ENCODE measurements at places on chromosomes 6 and 20.
A peak's percentile ranks its signal among the peaks of the same experiment; 100 is the strongest.

GRCh38 chr20:6689339-6689973 lies 78.0 kb upstream of the BMP2 start:
- no peak for DNase-seq

- peak; percentile 88 for DNase-seq
These were observed 213.0 kb upstream of the SUPT3H start for GRCh38 chr6:45590696-45591184.

DNA sequence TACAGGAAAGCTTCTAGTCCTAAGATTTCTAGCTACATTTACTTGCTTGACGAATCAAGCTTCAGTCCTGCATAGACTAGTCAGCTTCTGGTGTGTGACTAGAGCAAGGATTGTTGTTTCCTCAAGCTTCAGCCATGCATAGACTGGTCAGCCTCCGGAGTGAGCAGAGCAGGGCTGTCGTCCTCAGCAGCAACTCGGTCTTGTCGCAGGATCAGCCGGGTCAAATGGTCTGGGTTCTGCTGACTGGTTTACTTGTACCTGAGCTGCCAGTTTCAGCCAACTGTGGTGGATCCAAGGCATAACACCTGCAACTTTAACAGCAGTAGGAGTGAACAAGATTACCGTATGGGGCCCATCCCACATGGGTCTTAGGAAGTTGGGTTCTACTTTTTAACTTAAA lies 10.8 kb upstream of the GMPR start:
- no peak for DNase-seq

GRCh38 chr20:62209850-62210495 lies 10.1 kb downstream of the HRH3 start:
- no peak for DNase-seq

DNA sequence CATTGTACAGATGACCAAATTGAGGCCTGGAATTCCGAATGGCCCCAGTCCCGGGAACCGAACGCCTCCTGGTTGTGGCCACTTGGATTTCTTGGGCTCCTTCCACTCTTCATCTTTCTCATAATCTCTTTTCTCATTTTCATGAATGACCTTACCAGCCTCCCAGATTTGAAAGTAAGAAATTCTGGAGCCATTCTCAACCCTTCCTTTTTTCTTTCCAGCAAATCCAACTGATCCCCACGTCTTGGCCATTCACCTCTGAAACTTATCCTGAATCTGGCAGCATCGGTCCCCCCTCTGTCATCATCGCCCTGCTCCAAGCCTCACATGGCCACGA lies 5.9 kb upstream of the SLC12A5 start:
- no peak for DNase-seq

GRCh38 chr20:37439223-37439933 lies 81.7 kb upstream of the NNAT start:
- DNase-seq: no peak

GRCh38 chr20:22815206-22815551 lies 219.9 kb upstream of the SSTR4 start:
- no peak for DNase-seq

DNA sequence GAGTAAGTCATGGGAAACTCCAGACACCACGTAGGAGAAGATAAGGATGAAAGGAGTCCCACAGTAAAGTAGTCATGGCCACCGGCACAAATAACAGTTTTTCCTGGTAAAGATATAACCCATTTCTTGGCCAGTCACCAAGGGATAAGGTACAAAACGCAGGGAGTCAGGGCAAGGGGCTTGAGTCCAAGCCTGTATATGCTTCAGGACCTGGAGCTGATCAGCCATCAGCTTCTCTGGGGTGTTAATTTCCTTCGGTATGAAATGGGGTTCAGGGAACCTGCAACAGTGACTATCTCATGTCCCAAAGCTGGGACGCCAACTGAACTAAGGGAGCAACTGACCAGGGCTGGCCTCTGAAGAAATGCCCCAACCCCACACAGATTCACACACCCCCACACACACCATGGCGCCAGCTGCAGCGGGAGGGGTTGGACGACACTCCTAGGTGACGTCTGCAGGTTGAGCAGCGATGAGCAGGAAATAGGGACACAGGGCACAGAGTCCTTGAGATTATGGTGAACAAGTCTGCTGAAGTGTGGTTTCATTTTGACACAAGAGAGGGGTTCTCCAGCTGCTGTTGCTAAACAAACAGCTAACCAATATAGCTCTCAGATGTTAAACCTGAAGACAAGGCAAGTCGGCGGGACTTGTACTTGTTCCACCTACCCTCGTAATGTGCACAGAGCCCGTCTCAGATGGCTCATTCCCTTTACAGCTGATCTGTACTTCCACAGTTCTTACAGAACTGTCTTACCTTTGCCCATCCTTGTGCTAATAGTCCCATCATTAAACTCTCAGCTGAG lies 7.4 kb upstream of the ADTRP start:
- DNase-seq: no peak

- peak; percentile 51 for DNase-seq
These were observed 38.6 kb upstream of the GGTLC1 start for GRCh38 chr20:24027229-24027628.

- peak; percentile 68 for DNase-seq
These were observed 1143.9 kb upstream of the GJE1 start for GRCh38 chr6:140988780-140989179.

- DNase-seq: no peak
These were observed 1302.8 kb upstream of the EYS start for GRCh38 chr6:67009818-67010217.

DNA sequence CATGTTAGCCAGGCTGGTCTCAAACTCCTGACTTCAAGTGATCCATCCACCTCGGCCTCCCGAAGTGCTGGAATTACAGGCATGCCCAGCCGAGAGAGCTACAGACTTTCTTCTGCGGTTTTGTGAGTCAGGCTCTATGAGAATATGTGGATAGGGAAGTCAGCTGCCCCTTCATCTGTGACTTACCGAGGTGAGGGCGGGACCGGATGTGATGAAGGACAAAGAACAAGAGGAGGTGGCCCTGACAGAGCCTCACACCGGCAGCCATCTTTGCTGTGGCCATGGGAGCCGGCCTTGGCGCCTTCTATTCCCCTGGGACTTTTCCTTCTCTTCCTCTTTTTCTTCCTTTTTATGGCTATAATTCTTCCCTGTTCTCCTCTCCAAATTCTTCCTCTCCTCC lies 67.0 kb downstream of the IYD start:
- peak; percentile 83 for DNase-seq

DNA sequence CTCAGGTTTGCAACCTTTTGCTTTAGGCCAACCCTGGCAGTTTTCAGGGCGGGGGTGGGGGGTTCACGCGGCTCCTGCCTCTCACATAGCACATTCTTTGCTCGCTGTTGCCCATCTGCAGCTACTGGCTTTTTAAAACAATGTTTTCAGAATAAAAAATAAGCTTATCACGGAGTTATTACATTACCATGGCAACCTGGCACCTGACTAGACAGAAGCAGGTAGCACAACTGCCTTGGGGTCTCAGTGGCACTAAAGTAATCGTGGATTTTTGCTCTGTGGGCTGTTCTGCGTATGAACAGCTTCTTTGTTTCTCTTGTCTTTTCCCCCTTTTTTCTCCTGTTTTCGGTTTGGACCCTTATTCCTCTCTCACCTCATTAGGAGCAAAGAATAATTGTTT lies 9.1 kb upstream of the MANBAL start:
- DNase-seq: no peak

DNA sequence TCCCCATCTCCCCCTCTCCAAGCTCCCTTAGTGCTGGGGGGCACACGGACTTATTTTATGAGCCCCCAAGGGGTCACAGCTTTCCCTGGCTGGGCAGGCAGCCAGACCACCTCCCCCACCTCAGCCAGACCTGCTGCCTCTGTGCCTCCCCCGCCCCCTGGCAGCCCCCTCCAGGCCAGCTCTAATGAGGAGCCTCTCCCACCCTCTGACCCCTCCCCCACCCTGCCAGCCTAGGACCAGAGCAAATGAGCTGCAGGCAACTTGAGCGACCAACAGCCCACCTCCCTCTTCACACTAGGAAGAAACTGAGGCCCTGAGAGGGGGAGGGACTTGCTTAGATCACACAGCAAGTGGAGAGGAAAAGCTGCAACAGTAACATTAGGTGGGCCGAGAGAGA lies 1.9 kb downstream of the GDF5 start:
- no peak for DNase-seq

DNA sequence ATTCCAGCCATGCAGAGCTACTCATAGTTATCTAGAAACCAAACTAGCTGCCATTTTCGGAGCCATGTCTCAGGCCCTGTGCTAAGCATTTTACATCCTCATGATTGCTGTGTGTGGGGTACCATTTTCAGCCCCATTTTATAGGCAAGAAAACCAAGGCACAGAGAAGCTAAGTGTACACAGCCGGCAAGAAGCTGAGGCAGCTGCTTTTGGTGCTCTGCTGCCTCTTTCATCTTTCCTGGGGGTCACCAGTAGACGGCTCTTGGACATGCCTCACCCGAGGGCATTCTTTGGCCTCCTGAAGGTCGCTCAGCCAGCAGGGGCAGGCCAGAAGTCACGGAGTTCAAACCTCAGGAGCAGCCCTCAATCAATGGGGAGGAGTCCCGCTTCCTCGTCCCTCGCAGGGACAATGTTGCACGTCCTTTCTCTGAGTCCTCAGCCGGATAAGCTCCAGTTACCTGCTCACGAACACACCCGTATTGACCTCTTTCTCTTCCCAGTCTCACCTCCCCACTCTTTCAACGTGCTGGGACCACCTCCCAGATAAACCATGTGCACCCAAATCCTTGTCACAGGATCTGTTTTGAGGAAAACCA lies 82.6 kb upstream of the BLCAP start:
- DNase-seq: no peak

- no peak for DNase-seq
These were observed 96.9 kb downstream of the TCP11 start for GRCh38 chr6:35044145-35044745.

GRCh38 chr6:132465530-132466485 lies 47.1 kb downstream of the STX7 start:
- DNase-seq: no peak

GRCh38 chr20:47137231-47137870 lies 219.1 kb downstream of the ZMYND8 start:
- DNase-seq: peak; percentile 46

GRCh38 chr6:74578339-74578738 lies 627.5 kb downstream of the COL12A1 start:
- DNase-seq: peak; percentile 85

GRCh38 chr6:100112855-100113508 lies 119.0 kb upstream of the MCHR2 start:
- no peak for DNase-seq

- peak; percentile 53 for DNase-seq
These were observed 32.8 kb downstream of the GFOD1 start for GRCh38 chr6:13454286-13455221.

DNA sequence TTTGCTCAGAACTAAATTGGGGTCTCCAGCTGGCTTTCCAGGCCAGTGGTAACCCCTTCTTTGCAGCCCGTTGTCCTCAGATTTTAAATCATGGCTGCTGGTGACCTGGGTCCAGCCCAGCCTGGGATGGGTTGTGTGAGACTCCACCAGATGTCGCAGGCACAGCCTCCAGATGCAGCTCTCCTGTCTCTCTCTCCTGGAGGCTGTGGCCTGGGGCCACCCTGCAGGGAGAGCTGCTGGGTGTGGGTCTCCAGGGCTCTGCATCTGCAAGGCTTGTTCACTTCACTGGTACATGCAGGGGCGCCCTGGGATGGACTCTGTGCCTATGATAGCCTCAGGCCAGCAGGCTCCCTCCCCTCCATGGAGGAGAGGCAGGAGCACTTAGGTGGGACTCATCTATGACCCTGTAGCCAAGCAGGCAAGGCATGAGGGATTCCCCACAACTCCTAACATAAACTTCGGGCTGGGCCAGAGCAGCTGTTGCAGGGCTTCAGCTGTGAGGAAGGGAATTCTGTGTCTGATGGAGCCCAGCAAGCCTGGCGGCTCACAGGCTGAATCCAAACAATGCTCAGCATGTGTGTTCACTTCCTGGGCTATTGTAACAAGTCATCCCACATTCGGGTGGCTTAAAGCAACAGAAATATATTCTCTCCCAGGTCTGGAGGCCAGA lies 94.7 kb upstream of the NXT1 start:
- no peak for DNase-seq

GRCh38 chr6:105250533-105250932 lies 70.7 kb upstream of the POPDC3 start:
- DNase-seq: peak; percentile 50

DNA sequence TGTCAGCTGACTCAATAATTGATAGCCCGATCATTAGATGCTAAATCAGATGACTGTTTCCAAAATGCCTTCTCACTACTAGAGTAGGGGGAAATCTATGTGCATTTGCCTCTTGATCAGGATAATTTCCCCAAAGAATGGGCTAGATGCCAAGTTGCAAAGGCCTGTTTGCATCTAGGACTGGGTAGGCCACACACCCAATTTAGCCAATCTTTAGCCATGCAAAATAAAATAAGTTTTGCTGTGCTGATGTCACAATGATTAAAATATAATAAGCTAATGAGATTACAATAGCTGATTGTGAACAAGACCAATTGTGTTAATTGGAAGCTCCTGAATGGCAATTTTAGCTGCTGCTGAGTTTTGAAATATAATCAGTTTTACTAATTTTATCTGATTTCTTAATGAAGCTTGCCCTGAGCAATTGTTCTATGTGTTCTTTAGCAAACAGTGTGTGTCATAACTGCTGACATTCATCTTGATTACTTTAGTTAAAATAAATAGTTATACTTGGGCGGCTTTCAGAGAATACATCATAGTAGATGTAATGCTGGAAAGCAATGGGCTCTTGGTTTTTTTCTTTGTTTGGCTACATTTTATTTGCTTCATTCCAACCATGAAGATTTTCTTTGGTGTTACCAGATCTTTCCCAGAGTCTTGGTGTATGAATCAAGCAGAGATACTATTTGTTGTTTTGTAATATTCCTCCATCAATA lies 973.2 kb upstream of the SLC35B3 start:
- peak; percentile 56 for DNase-seq

GRCh38 chr6:142357879-142358278 lies 56.1 kb downstream of the ADGRG6 start:
- DNase-seq: peak; percentile 26

DNA sequence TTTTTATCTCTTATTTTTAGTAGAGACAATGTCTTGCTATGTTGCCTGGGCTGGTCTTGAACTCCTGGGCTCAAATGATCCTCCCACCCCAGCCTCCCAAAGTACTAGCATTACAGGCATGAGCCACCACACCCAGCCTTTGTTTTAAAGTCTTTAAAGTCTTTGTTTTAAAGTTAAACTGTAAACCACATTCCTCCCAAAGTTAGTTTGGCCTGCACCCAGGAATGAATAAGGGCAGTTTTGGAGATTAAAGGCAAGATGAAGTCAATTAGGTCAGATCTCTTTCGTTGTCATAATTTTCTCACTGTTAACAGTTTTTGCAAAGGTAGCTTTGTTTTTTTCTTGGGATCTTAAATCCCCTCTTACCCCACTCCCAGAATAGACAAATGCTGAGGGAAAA lies 63.8 kb downstream of the UBR2 start:
- DNase-seq: peak; percentile 42

- no peak for DNase-seq
These were observed 132.7 kb downstream of the SNX5 start for GRCh38 chr20:17835934-17836300.

Measured in M059J (cell line).